ENCODE measurements at places on chromosomes 5 and 9.

GRCh38 chr5:1754531-1755220, 45.0 kb downstream of the MRPL36 start:
- no peak for DNase-seq

DNA sequence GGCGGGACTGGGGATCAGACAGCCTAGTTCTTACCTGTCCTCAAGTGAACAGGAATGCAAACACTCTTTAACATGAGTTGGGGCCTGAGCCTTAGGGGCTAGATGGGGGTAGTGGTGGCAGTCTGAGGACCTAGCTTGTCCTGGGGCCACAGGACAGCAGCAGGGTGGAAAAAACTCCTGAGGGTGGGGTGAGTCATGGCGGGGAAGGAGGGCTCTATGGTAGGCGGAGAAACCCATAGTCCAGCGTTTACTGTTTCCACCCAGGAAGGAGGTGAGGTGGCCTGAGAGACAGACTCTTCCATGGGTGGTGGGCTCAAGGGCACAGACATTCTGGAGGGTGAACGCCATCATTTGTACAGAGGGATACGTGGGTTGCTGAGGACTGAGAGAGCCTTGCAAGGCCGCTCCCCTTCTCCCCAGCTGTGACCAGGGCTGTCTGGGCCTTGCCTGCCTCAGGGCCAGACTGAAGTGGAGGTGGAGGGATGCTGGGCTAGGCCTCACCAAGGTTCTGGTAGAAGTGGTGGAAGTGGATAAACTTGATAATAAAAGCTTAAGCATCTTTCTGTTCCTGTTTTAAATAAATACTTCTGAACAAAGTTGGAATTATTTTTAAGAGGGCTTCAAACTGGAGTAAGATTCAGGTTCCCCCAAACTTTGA, 1.1 kb upstream of the TSPAN17 start:
- DNase-seq = no peak

GRCh38 chr9:70569070-70569772, 154.8 kb upstream of the KLF9 start:
- DNase-seq = no peak

DNA sequence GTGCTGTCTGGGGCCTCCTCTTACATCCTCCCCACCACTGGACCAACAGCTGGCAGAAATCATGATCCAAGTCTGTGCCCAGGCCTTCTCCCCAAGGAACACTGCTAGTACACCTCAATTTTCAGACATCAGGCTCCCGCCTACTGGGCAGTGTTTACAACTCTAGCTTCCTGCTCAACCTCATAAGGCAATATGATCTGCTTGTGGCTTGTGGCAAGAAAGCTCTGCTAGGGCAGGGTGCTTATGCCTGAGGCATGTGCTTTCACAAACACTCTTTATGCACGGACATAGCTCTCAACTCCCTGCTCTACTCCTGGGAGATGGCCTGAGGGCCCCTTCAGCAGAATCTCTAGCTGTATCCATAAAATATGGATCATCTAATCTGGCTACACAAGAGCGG, 32.5 kb downstream of the SH3TC2 start:
- DNase-seq = no peak

DNA sequence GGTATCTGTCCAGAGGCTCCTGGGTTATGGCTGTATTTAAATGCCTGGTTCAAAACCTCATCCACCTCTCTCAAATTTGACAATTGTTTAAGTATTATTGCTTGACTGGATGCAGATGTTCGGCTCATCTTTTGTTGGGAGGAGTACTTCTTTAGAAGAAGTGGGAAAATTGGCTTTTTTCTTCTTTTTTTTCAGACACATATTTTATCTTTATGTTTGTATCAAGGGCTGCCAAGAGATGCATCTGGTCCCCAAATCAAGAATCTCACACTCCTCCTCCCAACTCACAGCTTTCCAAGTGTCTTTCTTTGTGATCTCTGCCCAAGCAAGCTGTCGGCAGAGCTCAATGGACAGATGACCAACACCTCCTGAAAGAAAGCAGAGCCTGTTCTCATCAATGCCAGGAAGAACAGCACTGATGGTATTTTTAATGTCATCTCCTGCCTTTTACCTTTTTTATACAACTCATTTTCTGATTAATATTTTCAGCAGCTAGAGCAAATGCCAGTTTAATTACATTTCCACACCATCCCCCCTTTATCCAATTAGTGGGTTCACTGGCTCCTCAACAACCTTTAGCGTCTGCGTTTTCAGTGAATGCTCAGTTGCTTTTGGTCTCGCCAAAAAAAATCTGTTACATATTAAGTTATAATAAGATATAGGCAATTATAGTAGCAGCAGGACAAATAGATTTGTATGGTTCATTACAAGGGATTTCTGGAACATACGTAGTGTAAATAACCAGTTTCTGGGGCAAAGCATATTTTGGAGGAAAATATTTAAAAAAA, 110.3 kb upstream of the SLIT3 start:
- no peak for DNase-seq

DNA sequence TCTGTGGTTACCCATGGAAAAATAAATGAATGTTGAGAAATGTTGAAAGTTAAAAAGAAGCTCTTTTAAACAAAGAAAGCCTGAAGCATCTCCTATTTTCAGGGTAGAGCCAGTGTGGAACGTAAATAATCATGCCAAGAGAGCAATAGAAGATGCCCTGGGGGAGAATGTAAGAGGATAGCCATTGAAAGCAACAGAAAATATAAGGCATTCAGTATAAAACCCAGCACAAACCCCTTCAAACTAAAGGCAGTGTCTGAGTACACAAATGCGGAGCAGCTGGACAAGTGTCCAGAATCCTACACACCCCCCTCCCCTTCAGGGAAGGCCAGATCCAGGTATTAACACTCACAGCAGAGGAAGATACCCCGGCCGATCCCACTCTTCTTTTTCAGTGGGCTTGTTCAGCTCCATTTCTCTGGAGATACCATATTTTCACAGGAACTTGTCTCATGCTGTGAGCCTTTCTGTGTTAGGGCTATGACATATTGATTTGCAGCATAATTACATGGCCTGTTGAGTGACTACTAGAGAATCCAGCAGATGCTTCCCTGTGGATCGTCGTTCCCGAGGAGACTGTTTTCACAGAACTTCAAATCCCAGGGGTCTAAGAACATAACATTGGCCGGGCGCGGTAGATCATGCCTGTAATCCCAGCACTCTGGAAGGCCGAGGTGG, 101.2 kb downstream of the PLK2 start:
- DNase-seq = no peak

DNA sequence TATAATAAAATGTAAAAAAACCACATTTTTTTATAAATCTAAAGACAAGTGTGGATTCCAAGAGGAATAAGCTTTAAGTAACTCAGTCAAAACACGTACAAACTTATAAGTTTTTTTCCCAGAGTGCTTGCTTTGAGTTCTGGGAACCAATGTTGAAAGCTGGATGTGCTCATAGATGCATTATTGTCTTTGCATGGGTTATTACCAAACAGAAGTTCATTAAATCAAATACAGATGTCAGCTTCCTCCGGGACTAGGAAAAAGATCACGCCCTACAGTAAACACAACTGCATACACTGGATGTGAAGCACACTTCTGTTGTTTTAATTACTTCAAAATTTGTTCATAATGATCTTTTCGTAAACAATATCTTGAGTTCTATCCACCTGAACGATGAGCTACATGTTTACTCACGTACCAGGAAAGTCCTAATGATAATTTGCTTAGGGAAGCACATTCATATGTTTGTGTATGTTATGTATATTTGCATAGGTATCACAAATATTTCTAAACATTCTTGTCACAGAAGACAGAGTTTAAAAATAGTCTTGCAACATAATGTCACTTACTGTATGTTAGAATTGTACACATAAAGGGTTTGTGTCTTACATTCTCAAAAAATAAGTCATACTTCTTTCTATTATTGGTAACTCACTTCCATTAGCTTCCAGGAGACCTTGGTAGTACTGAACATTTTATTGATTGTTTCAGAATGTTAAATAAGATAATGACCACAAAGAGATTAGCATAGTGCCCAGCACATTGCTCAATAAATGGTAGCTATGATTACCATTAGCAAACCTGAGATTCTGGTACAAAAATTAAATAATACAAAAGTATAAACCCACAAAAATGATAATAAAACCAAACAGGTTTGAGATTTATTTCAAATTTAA, 427.4 kb downstream of the CETN3 start:
- DNase-seq = no peak

GRCh38 chr5:107808671-107809137, 138.0 kb upstream of the EFNA5 start:
- DNase-seq = no peak

GRCh38 chr9:101380295-101380694, 4.5 kb downstream of the BAAT start:
- DNase-seq = no peak

GRCh38 chr9:69472101-69472620, 147.1 kb downstream of the ENTREP1 start:
- DNase-seq = no peak

DNA sequence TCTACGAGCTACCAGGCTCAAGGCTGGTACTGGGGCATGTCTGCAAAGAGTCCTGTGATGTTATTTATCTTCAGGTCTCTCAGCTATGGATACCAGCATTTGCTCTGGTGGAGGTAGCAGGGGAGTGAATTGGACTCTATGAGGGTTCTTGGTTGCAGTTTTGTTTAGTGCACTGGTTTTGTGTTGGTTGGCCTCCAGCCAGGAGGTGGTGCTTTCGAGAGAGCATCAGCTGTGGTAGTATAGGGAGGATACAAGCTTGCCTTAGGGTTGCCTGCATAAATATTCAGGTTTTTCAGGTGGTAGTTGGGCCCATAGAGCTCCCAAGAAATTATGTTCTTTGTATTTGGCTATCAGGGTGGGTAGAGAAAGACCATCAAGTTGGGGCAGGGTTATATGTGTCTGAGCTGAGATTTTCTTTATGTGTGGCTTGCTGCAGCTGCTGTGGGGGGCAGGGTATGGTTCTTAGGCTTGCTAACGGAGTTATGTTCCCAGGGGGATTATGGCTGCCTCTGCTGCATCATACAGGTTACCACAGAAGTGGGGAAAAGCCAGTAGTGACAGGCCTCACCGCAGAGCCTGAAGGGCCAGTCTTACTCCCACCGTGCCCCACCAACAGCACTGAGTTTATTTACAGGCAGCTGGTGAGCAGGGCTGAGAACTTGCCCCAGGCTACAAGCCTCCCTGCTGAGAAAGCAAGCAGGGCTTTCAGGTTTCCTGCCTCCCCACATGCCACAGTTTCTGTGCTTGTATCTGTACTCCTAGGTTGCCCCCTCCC, 9.7 kb upstream of the RIOK2 start:
- no peak for DNase-seq

DNA sequence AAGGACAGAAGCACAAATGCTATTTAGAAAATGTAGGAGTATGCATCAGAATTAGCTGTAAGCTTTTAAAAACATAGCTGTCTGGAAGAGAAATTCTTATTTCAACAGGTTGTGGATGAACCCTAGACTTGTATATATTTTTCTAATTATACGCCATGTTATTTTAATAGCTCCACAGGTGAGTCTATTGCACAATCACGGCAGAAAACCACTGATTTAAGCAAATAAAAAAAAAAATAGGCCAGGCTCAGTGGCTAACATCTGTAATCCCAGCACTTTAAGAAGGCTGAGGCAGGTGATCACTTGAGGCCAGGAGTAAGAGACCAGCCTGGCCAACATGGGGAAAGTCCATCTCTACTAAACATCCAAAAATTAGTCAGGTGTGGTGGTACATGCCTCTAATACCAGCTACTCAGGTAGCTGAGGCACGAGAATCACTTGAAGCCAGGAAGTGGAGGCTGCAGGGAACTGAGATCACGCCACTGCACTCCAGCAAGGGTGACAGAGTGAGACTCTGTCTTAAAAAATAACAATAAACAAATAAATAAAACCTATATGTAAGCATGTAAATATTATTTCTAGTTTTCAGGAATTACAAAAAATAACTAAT, 11.7 kb downstream of the TRIM23 start:
- no peak for DNase-seq

DNA sequence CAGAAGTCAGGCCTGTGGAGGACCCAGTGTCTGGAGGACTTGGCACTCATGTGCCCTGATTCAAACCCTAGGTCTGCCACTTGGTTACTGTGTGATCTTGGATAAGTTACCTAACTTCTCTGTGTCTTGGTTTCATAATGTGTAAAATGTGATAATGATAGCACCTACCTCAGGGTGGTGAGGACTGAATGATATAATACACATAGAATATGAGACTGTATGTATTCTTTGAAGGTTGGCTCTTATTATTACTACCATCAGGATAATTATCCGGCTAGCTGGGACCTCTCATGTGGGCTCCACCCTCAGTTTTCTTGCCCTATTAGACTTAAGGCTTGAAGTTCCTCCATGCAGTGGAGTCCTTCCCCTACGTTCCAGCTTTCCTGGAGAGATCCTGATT, 172.2 kb downstream of the COL23A1 start:
- DNase-seq = no peak

GRCh38 chr9:81676395-81676794, 13.0 kb downstream of the TLE1 start:
- no peak for DNase-seq

DNA sequence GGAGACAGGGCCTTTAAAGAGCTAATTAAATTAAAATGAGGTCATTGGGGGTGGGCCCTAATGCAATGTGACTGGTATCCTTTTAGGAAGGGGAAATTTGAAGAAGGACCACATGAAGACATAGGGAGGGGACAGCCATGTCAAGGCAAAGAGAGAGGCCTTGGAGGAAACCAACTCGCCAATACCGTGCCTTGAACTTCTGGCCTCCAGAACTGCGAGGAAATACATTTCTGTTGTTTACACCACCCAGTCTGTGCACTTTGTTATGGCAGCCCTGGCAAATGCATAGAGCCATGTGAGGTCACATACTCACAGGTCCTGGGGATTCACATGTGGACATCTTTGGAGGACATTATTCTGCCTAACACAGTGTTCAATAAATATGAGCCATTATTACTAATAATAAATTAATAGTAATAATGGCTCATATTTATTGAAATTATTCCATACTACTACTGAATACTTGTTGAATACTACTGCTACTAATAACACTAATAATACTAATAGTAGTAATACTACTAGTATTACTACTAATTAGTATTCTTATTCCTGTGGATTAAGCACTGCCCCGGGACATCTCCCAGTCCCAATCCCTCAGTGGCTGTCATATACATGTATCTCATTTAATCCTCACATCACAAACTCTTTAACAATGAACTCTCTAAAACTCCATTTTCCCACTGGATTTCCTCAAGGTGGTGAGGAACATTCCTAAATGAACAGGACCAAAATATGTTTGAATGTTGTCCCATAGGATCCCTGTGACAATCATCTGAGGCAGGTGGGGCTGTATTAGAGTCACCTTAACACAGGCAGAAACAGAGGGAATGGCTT, 8.4 kb downstream of the TRAF1 start:
- no peak for DNase-seq

- DNase-seq = no peak
Observed at GRCh38 chr9:3513265-3513818, 12.5 kb downstream of the RFX3 start.

GRCh38 chr9:91407580-91408318, 15.9 kb downstream of the NFIL3 start:
- DNase-seq = no peak

- no peak for DNase-seq
Observed at GRCh38 chr9:35729700-35730485, 2.1 kb downstream of the TLN1 start.

GRCh38 chr5:32785611-32786254, 74.6 kb downstream of the NPR3 start:
- no peak for DNase-seq

GRCh38 chr9:134950386-134951210, 32.9 kb upstream of the FCN1 start:
- no peak for DNase-seq
